ENCODE measurements at places on chromosomes 12 and 14. TPM values are rescaled to one million over a fixed set of nuclear protein-coding genes. Genes with fewer than 3 reads are reported as not detected.

DNA sequence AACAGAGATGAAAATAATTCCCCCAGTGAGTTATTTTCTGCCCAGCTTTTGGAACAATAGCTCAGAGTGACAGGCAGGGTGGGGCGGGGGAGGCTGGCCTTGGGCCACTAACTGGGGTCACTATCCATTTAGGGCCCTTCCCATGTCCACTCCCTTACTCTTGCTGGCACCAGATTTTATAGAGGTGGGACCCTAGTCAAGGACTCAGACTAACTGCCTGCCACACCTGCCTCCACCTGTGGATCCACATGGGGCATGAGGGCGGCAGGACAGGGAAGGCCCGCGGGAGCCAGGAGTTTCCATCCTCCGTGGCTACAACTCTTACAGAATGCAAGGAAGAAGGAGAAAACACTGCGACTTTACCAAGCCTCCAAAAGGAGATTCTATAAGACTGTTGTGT is 10.1 kb downstream of the VDR start:
- no peaks in the 10 kb centered on the region for H3K36me3 ChIP-seq
- no peak overlapping the region for H3K27ac ChIP-seq
- H3K27me3 ChIP-seq: peaks cover 43% of the 10 kb centered on the region
- no peak overlapping the region for H3K4me3 ChIP-seq
- no peak for DNase-seq

DNA sequence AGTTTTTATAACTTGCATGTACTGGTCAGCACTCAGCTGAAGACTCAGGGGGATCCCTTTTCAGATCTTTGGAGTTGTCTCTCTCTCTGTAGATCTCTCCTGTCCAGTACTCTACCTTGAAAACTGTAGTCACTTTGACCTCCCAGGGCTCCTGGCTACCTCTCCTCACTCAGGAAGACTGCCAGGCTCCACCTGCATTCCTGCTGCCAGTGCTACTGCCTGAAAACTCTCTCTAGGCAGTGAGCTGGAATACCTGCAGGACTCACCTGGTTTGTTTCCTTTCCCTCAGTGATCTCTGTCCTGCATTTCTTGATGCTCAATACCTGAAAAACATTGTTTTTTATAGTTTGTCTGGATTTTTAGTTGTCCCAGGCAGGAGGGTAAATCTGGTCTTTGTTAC is 87.4 kb downstream of the PRIMA1 start:
- H3K4me3 ChIP-seq: no peak overlapping the region
- H3K36me3 ChIP-seq: no peaks in the 10 kb centered on the region
- DNase-seq: no peak
- H3K27me3 ChIP-seq: no peaks in the 10 kb centered on the region

The CLEC4E gene
- not detected for total RNA-seq

GRCh38 chr14:74616507-74616906 is 4.5 kb upstream of the LTBP2 start:
- no peaks in the 10 kb centered on the region for H3K36me3 ChIP-seq
- DNase-seq: peak; percentile 73
- H3K4me1 ChIP-seq: peaks cover 3% of the 10 kb centered on the region

The TMEM132C gene
- 1.8 TPM for total RNA-seq

DNA sequence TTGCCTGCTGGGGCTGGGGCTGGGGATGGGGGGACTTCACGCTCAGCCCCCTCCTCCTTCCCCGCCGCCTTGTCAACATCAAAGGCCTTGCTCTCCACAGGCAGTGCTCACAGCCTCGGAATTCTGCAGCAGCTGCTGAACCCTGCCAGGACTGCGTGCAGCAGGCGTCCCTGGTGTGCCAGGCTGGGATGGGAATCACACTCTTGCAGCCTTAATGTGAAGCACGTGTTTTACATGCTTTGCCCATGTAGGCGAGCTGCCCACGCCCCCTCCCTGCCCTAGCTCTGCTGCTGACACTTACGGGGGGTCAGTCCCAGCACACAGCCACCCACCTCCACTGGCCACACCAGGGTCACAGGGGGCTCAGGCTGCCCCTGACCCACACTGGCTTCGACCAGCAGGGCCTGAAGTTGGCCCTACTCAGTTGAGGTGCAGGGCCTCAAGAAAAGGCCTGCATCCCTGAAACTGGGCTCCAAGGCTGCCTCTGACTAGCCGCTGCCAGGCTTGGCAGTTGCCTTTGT is 276.2 kb upstream of the RTL1 start:
- no peak overlapping the region for H3K4me3 ChIP-seq
- no peaks in the 10 kb centered on the region for H3K4me1 ChIP-seq
- no peaks in the 10 kb centered on the region for H3K36me3 ChIP-seq
- H3K27me3 ChIP-seq: no peaks in the 10 kb centered on the region

DNA sequence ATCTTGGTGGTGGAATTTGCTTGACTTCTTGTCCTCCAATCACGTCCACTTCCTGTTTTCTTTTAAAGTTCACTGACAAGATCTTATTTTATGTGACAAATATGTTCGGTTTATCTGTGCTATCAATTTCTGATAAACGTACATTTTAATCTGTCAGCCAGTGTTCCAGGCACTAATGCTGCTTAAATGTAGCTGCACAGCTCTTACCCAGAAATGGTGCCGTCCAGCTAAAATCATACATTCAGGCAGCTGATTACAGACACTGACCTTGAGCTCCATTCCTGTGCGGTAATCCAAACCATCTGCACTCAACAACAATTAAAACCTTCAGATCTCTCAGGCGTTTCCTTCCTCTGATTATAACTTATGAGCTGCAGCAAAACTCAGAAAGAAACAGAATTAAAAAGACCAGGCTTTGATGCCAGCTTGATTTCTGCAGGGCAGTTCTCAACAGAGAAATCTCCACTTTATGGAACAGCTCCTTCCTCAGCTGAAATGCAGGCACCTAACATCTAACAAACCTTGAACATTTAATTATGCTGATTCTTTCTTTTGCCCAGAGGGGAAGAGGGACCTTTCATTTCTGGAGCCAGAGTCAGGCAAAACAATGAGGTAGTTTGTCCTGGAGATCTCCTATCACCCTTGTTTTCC is 26.4 kb upstream of the RASSF3 start:
- no peaks in the 10 kb centered on the region for H3K27me3 ChIP-seq
- peaks cover 3% of the 10 kb centered on the region for H3K4me1 ChIP-seq
- no peak overlapping the region for H3K4me3 ChIP-seq
- H3K36me3 ChIP-seq: no peaks in the 10 kb centered on the region

DNA sequence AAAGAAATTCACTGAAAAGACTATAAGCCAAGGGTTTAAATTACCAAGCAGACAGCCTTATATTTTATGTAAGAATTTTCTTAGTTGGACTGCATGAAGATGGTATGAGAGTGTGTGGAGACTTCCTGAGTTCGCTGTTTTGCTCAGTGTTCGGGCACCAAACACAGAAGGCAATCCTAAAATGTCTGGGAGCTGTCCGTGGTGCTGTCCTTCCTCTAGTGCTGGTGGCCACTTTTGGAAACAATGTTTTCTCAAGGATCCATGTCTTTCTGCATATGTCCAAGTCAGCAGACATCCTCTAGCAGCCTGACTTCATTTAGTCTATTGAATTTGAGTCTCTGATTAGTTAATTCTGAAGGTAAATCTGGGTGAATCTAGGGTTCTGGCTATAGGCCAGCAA is 135.8 kb downstream of the SLC8A3 start:
- DNase-seq: peak; percentile 80
- H3K27ac ChIP-seq: no peak overlapping the region
- no peaks in the 10 kb centered on the region for H3K4me1 ChIP-seq
- H3K36me3 ChIP-seq: no peaks in the 10 kb centered on the region
- H3K27me3 ChIP-seq: peaks cover 24% of the 10 kb centered on the region

GRCh38 chr12:91854725-91855124 is 290.9 kb downstream of the BTG1 start:
- DNase-seq: no peak
- H3K36me3 ChIP-seq: no peaks in the 10 kb centered on the region
- no peaks in the 10 kb centered on the region for H3K4me1 ChIP-seq
- no peaks in the 10 kb centered on the region for H3K27me3 ChIP-seq
- H3K4me3 ChIP-seq: no peak overlapping the region

- no peaks in the 10 kb centered on the region for H3K4me1 ChIP-seq
- H3K27ac ChIP-seq: no peak overlapping the region
- no peak overlapping the region for H3K4me3 ChIP-seq
- H3K36me3 ChIP-seq: no peaks in the 10 kb centered on the region
Measured at GRCh38 chr14:75368333-75368732, 59.5 kb upstream of the JDP2 start.

The KRT85 gene
- 0.12 TPM for total RNA-seq

GRCh38 chr14:31068235-31068634 is 42.1 kb upstream of the STRN3 start:
- H3K36me3 ChIP-seq: no peaks in the 10 kb centered on the region
- H3K4me1 ChIP-seq: no peaks in the 10 kb centered on the region
- H3K27ac ChIP-seq: no peak overlapping the region
- no peak for DNase-seq
- no peak overlapping the region for H3K4me3 ChIP-seq

GRCh38 chr12:124650912-124651311 is 83.5 kb upstream of the NCOR2 start:
- no peaks in the 10 kb centered on the region for H3K27me3 ChIP-seq
- H3K36me3 ChIP-seq: no peaks in the 10 kb centered on the region
- H3K27ac ChIP-seq: no peak overlapping the region
- peaks cover 8% of the 10 kb centered on the region for H3K4me1 ChIP-seq
- no peak for DNase-seq

DNA sequence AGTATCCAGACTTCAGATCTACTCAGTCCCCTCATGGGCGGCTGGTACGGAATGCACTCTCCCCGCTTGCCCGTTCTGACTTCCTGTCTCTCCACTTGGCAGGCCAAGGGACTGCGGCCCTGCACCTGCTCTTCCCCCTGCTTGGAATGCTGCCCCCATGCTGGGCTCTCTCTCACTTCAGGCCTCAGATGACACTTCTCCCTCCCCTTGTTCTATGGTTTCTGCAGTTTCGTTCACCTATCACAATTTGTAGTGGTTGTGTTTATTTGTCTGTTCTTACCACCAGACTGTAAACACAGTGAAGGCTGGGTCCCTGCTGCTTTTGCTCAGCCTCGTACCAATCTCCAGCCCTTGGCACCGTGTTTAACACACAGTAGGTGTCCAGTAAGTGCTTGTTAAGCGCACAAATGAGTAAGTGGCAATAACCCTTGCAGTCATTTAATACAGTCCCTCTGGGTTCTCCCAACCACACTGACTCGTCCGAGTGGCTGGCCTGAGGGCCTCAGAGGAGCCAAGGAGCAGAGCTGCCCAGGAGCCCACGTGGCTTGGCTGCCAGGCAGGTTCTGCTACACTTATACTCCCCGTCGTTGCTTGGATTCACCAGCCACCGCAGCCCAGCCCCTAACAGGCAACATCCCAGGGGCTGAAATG is 11.8 kb downstream of the SLC6A12 start:
- peaks cover 56% of the 10 kb centered on the region for H3K27me3 ChIP-seq
- DNase-seq: no peak
- H3K27ac ChIP-seq: no peak overlapping the region
- peaks cover 4% of the 10 kb centered on the region for H3K4me1 ChIP-seq

DNA sequence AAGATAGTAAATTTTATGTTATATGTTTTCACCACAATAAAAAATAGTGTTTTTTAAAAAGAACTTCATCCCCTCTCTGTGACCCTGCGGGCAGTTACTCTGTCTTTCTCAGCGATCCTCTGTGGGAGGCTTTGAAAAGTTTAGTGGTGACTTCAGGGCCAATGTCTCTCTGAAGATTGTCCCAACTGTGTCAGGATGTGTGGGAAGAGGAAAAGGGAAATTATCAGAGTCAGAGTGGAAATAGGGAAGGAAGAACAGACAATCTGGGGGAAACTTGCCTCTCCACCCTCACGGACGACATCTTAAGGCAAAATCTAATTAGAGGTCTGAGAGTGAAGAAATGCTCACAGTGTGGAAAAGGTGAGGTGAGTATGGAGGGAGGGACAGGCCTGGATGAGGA is 3.5 kb upstream of the OR10P1 start:
- H3K36me3 ChIP-seq: no peaks in the 10 kb centered on the region
- H3K4me3 ChIP-seq: no peak overlapping the region
- peaks cover 15% of the 10 kb centered on the region for H3K4me1 ChIP-seq
- H3K27ac ChIP-seq: no peak overlapping the region

- H3K4me1 ChIP-seq: no peaks in the 10 kb centered on the region
- H3K27me3 ChIP-seq: no peaks in the 10 kb centered on the region
- H3K36me3 ChIP-seq: no peaks in the 10 kb centered on the region
- H3K4me3 ChIP-seq: no peak overlapping the region
- DNase-seq: peak; percentile 54
- no peak overlapping the region for H3K27ac ChIP-seq
Measured at GRCh38 chr12:28500373-28501024, 310.2 kb downstream of the CCDC91 start.

The ADGRD1 gene
- total RNA-seq: 58.8 TPM

The DDN gene
- 5.4 TPM for total RNA-seq

GRCh38 chr14:93984987-93985410 is 8.6 kb upstream of the ASB2 start:
- DNase-seq: peak; percentile 79
- H3K4me3 ChIP-seq: no peak overlapping the region
- H3K27ac ChIP-seq: peak overlapping the region; percentile 61
- H3K36me3 ChIP-seq: no peaks in the 10 kb centered on the region
- no peaks in the 10 kb centered on the region for H3K27me3 ChIP-seq

GRCh38 chr12:99200711-99201384 is 446.7 kb upstream of the GARIN6 start:
- no peak overlapping the region for H3K27ac ChIP-seq
- peaks cover 18% of the 10 kb centered on the region for H3K4me1 ChIP-seq
- H3K4me3 ChIP-seq: no peak overlapping the region
- DNase-seq: no peak
- no peaks in the 10 kb centered on the region for H3K27me3 ChIP-seq

The CABP1 gene
- total RNA-seq: not detected

DNA sequence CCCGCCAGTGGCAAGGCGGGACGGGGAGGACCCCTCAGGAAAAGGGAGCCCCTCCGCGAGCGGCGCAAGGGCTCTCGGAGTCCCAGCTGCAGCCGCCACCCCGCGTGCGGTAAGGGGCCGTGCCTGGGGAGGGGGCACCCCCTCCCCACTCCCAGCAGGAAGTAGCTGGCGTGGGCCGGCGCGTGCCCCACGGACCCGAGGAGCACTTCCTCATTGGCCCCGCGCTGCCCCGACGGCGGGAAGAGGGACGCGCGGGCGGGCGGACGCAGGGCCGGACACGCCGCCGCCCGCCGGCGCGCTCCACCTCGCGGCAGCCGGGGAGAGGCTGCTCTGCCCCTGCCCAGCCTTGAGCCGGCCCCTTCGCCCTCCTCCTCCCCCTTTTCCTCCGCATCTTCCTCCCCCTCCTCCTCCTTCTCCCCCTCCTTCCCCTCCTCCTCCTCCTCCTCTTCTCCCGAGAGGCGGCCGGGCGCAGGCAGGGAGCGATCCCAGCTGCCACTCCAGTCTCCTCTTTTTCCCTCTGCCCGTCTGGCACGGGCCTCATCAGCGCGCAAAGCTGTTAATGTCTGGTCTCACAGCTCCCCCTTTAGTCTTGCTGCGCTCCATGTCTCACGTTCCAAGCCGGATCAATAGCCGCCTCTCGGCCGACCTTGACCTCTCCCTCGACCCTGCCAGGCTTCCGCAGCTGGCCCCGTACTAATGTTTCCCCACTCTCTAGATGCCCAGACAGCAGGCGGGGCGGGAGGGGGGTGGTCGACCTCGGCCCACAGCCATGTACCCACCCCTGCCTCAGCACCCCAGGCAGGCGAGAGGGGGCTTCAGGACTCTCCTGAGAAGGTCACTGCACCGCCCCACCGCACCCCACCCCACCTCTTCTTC is 2.6 kb upstream of the BCL11B start:
- peaks cover 9% of the 10 kb centered on the region for H3K4me1 ChIP-seq
- no peaks in the 10 kb centered on the region for H3K36me3 ChIP-seq
- peaks cover 86% of the 10 kb centered on the region for H3K27me3 ChIP-seq
- peak; percentile 91 for DNase-seq
- peak overlapping the region; percentile 65 for H3K4me3 ChIP-seq
- H3K27ac ChIP-seq: no peak overlapping the region

The EGLN3 gene
- total RNA-seq: 26.6 TPM

- no peaks in the 10 kb centered on the region for H3K36me3 ChIP-seq
- peak; percentile 84 for DNase-seq
- peak within 1 kb of the TSS; percentile 77 for H3K4me3 ChIP-seq
- peaks cover 25% of the 10 kb centered on the region for H3K27me3 ChIP-seq
- peaks cover 8% of the 10 kb centered on the region for H3K4me1 ChIP-seq
Measured at GRCh38 chr14:56117765-56118610, at the start of gene PELI2. PELI2 (plus strand) TSS chr14:56118411; CDS start chr14:56118661, 250 bp downstream.

All from cardiac muscle cell (in vitro differentiated cells and primary cell).